ENCODE measurements at places on chromosomes 5 and 9.

DNA sequence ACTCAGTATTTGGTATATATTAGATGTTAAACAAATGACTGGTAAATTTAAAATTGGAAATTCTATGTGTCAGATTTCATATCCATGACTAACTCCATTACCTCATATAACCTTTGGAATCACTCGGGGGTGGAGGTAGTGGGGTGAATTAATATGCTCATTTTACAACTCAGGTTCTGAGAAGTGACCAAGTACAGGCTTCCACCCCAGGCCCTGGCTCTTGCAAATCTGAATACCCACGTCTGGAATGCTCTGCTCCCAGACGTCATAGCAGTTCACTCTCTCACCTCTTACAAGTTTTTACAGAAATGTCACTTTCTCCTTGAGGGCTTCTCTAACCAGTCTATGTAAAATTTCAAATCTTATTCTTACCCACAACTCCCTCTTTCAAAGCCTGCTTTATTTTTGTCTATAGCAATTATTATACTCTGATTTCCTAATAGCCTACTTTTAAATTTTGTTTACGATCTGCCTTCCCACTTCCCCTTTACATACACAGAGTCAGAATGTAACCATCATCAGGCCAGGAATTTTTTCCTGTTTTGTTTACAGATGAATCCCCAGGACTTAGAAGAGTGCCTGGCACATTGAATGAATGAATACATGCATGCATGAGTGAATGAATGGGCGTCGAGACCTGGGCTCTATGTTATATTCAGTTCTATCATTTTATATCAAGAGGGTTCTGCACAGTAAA lies 134.1 kb upstream of the IFNE start:
- no peak for DNase-seq

DNA sequence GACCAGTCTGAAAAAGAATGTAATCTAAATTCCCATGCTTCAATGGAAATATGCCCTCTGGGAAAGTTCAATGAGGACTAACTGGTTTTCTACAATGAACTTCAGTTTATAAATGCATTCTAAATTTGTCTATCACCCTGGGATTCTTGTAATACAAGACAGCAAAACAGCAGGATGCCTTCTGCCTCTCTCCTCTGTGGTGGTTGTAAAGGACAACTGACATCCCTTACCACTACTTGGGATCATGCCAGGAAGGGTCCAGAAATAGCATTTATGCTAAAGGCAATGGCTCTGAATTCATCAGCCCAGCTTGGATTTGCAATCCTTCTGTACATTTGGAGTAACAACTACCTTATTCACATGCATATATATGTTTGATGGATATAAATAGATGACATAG lies 97.3 kb upstream of the ADAMTS16 start:
- DNase-seq, result no peak

DNA sequence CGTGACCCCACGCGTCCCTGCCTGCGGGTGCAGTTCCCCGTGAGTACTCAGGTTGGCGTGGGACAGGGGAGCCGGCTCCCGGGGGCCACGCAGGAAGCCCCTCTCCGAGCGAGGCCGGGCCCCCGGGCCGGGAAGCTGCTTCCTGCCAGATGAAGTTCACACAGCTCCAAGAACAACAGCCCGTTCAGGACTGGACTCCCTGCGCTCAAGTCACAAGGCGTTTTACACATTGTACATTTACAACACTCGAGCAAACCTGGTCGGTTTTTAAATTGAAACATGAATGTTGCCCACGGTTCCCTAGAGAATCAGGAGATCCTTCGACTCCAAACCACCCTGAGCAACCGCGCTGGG lies 22.4 kb downstream of the SLC9A3 start:
- no peak for DNase-seq

DNA sequence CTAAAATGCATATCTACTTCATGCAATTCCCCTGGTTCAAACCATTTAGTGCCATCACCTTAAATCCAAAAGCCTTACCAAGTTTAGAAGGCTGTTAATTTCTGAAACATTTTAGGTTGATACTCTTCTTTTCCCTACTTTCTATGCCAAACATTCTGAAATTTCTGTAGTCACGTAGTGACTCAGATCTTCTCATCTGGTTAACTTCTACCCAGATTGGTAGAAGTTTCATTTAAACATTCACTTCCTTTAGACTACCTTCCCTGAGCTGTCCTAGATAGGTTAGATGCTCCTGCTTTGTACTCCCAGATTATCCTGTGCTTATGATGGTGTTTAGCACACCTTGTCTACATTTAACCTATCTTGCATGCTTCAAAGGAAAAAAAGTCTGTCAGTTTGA lies 9.9 kb downstream of the RAD50 start:
- no peak for DNase-seq

DNA sequence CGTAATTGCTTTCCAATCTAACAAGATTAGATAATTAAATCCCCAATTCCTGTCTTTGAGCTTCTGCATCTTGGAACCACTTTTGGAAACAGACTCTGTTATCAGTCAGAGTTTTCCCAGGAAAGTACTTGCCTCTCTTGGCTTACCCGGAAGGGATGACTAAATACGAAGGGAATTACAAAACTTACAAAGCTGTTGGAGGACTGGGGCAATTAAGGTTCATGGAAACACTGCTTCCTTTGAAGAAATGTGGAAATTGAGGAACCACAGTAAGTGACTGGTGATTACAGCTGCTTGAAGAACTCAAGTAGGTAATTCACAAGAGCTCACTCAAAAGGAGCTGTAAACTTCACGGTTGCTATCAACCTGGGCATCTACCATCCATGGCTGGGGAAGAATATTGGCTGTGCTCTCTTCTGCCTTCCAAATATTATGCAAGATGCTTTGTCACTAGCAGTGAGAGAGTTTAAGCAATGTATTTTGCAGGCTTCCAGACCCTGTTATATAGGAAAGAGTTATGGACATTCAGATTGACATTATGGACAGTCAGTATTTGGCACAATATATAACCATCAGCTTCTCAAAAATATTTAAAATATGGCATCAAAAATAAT lies 104.6 kb upstream of the MAN2A1 start:
- no peak for DNase-seq
